CD4-positive, alpha-beta memory T cell (primary cell): ENCODE measurements at places on chromosomes 1 and 21. TPM values are rescaled to one million over a fixed set of nuclear protein-coding genes. Genes with fewer than 3 reads are reported as not detected.

The NPPA gene
- total RNA-seq, result not detected

The MYBPH gene
- not detected for total RNA-seq

The FAM72B gene
- not detected for total RNA-seq

The AGT gene
- total RNA-seq, result not detected

The KRTAP19-3 gene
- total RNA-seq, result not detected

The PCP4L1 gene
- total RNA-seq, result not detected

The CDC42BPA gene
- total RNA-seq, result 0.72 TPM

The TMEM125 gene
- total RNA-seq, result not detected

The ASAP3 gene
- 1.2 TPM for total RNA-seq

The NTRK1 gene
- total RNA-seq, result not detected

The HPCA gene
- 0.70 TPM for total RNA-seq

The CD247 gene
- total RNA-seq, result 341 TPM

The ASCL5 gene
- 0.30 TPM for total RNA-seq

The FAM72D gene
- total RNA-seq, result not detected

The CD101 gene
- total RNA-seq, result 2.6 TPM
